NCI-H526 (cell line): ENCODE measurements at places on chromosomes 2 and 18.
A peak's percentile ranks its signal among the peaks of the same experiment; 100 is the strongest.

GRCh38 chr2:57693965-57694364 lies 352.6 kb upstream of the VRK2 start:
- DNase-seq: no peak

GRCh38 chr2:156088587-156088986 lies 243.9 kb downstream of the NR4A2 start:
- no peak for DNase-seq

- no peak for DNase-seq
Observed at GRCh38 chr18:44901283-44901682, 220.6 kb downstream of the SETBP1 start.

DNA sequence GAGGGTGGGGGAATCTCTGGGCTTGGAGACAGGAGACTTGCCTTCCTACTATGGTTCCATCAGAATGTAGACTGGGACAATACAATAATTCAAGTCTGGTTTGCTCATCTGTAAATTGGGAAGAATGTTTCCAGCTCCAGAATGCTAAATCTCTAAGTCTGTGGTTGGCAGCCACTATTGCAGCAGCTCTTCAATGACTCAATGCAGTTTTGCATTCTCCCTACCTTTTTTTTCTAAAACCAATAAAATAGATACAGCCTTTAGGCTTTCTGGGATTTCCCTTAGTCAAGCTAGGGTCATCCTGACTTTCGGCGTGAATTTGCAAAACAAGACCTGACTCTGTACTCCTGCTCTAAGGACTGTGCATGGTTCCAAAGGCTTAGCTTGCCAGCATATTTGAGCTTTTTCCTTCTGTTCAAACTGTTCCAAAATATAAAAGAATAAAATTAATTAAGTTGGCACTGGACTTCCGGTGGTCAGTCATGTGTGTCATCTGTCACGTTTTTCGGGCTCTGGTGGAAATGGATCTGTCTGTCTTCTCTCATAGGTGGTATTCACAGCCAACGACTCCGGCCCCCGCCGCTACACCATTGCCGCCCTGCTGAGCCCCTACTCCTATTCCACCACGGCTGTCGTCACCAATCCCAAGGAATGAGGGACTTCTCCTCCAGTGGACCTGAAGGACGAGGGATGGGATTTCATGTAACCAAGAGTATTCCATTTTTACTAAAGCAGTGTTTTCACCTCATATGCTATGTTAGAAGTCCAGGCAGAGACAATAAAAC lies 6.5 kb downstream of the TTR start:
- no peak for DNase-seq

DNA sequence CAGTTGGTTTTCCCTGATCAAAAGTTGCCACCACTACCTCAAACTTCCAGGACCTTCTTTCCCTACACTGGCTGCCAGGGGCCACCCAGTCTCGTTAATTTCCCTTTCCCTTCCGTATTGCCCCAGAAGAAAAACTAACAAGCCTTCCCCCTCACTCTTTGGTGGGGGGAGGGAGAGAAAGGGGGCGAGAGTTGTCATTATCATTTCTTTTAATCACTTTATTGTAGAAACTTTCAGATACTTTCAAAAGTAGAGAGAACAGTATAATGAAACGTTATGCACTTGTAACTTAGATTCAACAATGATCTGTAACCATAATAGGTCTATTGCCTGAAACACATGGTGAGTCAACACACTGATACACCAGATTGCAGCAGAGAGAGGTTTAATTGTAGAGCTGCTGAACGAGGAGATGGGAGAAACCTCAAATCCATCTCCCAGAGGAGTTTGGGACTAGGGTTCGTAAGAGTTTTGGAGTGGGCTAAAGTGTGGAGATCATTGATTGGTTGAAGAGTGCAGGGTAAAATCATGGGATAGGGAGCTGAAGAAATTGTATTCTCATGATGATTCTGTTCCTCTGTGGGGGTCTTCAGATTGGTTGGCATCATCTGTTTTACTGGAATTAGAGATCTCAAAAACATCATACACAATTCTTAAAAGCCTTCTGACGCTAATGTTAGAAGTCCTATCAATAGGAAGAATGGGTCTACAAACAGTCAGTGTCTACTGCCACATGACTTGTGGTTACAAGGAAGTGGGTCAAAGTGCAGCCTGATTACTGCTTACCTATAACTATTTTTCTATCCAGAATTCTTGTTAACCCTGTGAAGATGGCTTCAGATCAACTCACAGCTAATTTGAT lies 2.6 kb upstream of the RNF149 start:
- DNase-seq: no peak

DNA sequence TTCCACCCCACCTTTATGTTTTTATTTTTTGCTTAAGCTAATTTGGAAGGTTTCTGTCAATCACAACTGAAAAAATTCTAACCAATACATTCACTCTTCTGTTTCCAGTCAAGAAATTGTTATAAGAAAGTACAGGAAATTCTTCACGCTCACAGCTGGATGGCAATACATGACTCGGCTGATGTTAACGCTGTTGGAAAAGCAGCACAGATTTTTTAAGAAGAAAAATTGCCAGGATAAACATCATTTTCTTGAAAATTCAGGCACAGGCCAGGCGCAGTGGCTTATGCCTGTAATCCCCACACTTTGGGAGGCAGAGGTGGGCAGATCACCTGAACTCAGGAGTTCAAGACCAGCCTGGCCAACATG lies 46.1 kb downstream of the STPG4 start:
- DNase-seq: no peak

DNA sequence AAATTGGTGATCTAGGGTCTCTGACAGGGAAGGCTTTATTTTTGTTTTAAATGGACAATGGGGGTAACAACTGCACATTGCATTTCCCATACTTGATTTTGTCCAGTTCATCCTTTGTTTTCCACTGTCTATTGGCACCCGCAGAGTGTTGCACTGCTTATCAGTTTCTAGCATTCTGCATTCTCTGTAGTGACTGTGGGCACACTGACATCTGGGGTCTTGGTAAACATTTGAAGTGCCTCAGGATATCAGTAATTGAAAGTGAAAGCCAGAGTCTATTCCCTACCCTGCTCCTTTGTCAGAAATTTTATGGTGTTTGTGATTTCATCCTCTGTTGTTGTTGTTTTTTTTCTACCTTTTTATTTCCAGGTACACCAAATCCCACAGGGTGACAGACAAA lies 132.1 kb upstream of the EPC2 start:
- DNase-seq: no peak

- DNase-seq: no peak
Observed at GRCh38 chr2:120612931-120613330, 122.7 kb upstream of the GLI2 start.

DNA sequence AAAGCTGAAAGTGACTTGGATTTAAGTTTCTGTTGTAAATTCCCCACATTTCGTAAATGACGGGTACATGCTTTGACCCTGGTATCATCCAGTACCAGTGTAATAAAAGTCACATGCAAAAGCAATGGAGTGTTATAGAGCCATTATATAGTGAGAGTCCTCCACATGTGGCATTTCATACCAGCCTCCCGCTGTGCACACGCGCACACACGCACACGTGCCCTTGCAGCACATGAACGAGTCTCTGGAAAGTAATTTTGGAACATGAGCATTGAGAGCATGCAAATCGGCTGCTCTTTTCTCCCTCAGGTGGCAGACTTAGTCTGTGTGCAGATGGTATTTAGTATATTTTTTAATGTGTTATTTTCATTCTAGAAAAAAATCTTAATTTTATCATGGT lies 198.1 kb downstream of the ZNF407 start:
- peak; percentile 87 for DNase-seq
